ENCODE measurements at places on chromosomes 16 and 17. TPM values are rescaled to one million over a fixed set of nuclear protein-coding genes. Genes with fewer than 3 reads are reported as not detected.

DNA sequence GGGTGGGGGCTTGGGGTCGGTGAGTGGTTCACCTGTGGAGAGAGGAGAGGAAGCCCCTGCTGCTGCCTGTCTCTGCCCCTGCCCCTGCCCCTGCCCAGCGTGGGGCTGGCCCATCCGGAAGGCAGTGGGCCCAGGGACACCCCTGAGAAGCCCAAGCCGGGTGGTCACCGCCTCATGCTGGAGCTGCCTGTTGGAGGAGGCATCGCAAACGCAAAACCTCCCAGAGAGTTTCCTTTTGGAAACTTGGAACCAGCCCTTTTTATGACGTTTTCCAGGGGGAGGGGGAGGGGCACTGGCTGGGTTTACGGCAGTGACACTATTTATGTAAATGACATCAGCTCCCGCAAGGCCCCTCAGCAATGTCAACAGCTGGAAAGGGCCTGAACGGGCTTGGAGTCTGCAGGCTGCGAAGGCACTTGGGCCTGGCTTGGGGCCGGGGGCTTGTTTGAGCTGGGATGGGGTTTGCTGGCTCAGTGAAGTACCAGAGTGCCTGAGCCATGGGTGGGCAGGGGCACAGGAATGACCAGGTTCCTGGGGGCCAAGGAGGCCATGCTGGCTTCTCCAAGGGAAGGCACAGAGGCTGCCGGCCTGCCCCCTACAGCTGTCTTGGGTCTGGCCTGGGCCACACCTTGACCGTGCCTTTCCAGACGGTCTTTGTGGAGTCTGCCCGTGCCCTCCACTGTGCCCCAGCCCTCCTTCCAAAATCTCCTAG, 219.5 kb downstream of the NTN1 start:
- DNase-seq, result peak; percentile 21

DNA sequence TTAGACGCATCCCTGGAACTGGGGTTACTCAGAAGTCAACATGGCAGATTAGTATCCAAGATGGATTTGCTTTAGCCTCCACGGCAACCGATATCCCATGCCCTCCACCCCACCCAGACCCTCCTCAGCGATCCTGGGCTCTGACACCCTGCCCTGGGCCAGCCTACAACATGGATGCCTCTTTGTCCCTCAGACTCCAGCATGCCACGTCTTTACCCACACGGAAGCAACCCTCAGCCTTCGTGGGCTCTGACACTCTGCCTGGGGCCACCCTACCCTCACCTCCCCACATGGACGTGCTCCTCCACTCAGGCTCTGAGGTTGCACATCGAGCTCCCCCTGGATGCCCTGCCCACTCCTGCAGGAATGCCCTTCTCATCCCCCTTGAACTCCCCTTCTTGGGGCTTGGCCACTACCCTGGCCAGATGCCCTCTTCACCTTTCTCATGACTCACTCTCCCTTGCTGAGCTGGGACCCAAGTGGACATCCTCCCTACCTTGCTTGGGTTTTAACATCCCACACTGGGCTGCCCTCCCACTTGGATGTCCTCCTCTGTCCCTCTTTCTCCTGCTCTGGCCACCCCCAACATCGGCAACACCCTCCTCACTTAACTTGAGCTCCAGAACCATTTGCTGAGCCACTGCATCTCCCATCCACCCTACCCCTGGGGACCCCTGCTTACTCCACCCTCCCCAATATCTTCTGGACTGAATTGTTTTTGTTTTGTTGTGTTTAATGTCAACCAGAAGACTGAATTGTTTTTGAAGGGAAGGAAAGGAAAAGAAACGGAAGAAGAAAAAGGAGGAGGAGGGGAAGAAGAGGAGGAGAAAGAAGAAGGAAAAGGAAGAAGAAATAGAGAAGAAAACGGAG, 18.3 kb upstream of the TMEM92 start:
- DNase-seq, result no peak

DNA sequence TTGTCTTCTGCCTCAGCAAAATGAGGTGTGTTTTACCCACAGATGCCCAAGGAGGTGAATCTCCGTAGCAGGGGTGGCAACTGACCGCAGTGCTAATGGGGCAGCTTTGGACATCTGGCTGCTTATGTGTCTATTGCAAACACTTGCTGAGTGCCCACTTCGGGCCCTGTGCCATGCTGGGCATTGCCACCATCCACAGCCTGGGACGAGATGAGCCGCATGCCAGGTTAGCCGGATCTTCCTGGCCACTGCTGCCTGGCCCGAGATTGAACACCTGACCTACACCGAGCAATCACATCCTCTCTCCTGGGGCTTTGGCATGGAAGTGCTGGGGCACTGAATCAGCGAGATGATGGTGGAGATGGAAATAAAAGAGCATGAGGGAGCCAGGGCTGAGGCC, 238.7 kb downstream of the GSG1L start:
- no peak for DNase-seq

GRCh38 chr17:28646039-28646754, 1.2 kb upstream of the BLTP2 start:
- peak; percentile 36 for DNase-seq

GRCh38 chr16:80208015-80208414, 332.8 kb upstream of the DYNLRB2 start:
- DNase-seq, result no peak

DNA sequence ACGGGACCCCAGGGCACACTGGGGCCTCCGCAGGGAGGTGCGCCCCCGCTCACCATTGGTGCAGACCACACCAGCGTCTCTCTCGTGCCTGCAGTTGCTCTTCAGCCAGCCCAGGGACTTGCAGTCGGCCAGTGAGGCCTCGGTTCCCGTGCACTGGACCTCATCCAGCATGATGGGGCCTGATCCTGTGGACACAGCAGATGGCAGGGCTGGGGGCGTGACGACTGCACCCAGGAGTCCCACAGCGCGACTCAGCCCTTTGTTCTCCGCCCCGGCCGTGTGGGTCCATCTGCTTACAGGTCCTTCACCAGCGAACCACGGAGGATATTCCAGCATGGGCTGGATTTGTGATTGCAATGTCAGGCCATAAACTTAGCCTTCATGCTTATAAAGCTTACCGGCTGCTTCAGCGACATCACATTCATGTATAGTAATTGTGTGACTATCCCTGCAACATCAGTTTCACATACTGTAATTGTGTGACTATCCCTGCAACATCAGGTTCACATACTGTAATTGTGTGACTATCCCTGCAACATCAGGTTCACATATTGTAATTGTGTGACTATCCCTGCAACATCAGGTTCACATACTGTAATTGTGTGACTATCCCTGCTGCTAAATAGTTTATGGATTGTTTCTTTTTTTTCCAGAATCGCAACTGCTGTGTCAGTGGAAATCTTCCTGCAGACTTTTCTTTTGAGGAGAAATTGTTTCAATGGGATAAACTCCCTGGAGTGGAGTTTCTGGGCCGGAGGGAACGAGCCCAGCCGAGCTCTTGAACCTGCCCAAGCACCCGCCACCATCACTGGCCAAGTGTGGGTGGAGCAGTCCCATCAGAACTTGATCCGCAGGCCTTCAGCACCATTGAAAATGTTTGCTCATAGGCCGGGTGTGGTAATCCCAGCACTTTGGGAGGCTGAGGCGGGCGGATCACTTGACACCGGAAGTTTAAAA, 4.8 kb downstream of the LGALS3BP start:
- DNase-seq, result no peak

GRCh38 chr17:79095345-79096055, 20.9 kb downstream of the ENGASE start:
- no peak for DNase-seq

DNA sequence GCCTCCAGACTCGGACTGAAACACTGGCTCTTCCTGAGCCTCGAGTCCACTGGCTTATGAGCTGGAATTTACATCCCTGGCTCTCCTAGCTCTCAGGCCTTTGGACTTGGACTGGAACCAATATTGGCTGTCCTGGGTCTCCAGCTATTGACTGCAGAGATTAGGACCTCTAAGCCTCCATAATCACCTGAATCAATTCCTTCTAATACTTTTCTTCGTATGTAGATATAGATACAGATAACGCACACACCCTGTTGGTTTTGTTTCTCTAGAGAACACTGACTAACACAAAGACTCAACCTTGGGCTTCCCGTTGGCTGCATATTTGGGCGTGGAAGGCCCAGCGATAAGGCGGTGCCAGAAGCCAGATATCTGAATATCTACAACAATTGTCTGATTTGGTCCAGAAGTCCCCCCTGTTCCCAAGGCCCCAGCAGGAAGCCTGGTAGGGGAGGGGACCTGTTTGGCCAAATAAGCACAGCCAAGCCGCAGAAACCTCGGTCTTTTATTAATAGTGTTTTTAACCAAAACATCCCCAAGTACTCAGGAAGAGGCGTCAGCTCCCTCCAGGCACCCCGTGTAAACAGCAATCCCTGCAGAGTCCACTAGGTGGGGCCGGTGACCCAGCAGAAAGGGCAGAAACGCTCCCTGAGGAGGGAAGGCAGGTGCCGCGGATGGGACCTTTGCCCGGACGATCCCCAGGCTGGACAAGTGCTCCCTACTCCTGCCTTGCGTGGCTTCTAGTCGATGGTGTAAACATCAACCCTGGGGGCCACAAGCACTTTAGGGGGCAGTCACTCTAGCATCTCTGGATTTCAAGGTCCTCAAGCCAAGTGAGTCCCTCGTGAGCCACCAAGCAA, 57.0 kb downstream of the ABR start:
- peak; percentile 80 for DNase-seq

DNA sequence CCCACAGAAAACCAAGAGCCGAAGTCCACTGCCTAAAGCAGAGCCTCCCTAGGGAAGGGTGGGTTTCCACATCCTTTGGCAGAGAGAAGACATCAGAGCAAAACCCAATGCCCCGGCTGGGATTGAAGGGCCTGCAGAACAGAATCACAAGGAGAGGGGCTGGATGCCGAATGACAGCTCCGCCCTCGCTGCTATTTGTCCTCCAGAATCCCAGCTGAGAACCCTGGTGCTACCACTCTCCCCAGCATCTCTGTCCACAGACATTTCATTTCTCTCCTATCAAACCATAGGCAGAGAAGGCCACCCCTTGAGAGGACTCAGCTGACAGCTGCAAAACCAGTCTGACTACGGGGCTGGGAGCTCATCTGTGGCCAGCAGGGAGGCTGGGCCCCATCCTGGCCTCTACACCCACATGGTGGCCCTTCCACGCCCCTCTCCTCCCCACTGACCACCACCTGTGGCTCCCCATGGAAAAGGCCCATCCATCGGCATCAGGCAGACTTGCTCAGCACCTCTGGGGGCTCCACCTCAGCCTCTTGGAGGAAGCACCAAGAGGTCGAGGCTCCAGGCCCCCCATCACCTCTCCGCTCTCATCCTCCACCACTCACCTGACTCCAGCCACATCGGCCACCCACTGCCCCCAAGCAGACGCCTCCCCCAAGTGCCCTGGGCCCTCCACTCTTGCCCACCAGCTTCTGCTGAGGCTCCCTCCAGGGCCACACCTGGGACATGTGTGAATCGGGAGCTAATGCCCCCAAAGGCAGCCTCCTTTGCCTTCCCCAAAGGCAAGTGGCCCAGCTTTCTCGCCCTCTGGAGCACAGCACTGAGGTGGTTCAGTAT, 288.5 kb downstream of the C16orf95 start:
- no peak for DNase-seq

- no peak for DNase-seq
Measured at GRCh38 chr17:3762922-3763776, 37.8 kb downstream of the ITGAE start.

GRCh38 chr16:88552815-88553214, 17.4 kb upstream of the ZC3H18 start:
- no peak for DNase-seq

DNA sequence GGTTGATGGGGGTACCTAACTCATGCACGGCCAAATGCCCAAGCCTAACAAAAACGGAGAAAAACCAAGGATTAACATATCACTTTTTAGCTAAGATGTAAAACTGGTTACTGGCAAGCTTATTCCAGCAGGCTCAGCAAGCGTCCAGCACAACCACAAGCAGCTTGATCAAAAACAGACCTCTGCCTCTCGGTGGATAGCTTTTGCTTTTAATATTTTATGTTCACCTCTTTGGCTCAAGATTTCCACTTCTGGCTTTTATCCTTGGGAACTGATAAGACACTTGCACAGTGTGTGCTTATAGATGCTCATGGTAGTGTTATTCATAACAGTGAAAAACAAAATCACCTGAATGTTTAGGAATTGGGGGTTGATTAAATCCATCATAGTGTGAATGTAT, 206.9 kb upstream of the CACNG5 start:
- DNase-seq, result no peak

DNA sequence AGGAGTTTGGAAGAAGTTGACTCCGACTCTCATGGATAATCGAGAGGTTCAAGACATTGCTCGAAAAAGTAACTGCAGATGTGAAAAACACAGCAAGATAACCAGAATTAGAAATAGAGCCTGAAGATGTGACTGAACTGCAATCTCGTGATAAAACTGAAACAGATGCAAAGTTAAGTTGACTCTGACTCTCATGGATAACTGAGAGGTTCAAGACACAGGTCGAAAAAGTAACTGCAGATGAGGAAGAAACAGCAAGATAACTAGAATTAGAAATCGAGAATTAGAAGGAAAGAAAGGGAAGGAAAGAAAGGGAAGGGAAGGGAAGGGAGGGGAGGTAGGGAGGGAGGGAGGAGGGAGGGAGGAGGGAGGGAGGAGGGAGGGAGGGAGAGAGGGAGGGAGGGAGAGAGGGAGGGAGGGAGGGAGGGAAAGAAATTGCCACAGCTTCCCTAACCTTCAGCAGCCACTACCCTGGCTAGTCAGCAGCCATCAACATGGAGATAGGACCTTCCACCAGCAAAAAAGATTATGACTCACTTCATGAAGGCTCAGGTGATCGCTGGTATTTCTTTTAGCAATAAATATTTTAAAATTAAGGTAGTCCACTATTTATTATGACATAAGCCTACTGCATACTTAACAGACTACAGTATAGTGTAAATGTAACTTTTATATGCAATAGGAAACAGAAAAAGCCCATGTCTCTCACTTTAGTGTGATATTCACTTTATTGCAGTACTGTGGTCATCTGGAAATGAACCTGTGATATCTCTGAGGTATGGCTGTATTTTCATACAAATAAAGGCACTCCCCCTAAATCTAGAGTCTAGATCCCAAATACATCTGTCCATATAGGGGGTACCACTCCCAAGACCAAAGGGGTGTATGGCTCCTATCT, 68.3 kb downstream of the KANSL1 start:
- DNase-seq, result no peak

The IL21R gene
- polyA plus RNA-seq, result 0.15 TPM

The RCVRN gene
- not detected for polyA plus RNA-seq

The FNDC8 gene
- polyA plus RNA-seq, result not detected

The PTGES3L gene
- 10.9 TPM for polyA plus RNA-seq

The CSH1 gene
- not detected for polyA plus RNA-seq

The NAGLU gene
- 17.2 TPM for polyA plus RNA-seq

The CYLD gene
- 2.8 TPM for polyA plus RNA-seq

All from K562 (cell line).